ENCODE measurements at places on chromosomes 11 and 22.

DNA sequence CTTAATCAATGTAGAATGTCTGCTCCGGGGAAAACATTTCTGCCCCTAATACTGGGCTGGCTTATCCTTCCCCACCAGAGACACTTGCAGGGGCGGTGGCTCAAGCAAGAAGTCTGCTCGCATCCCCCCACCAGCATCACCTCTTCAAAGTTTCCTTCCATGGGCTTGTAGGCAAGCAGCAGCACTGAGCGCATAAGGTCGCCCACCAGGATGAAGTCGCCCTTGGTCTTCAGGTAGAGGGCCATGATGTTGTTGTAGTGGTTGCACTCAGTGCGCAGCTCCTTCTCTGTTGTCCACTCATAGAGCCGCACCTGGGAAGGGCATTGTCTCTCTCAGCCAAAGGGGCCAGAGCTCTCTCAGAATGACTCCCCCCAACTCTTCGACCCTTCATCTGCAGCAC lies 8.6 kb upstream of the VWCE start:
- DNase-seq: no peak

GRCh38 chr11:16356761-16357393 lies 531 bp upstream of the SOX6 start:
- DNase-seq: no peak

- DNase-seq: no peak
Observed at GRCh38 chr11:43751726-43752125, 71.2 kb downstream of the HSD17B12 start.

- DNase-seq: no peak
Observed at GRCh38 chr11:72807021-72807693, 7.1 kb upstream of the ATG16L2 start.

Measured in CD4-positive, alpha-beta T cell treated with Interferon gamma for 1 hour (primary cell).